IPS DF 6.9 (cell line): ENCODE measurements at places on chromosomes 13 and 19.

DNA sequence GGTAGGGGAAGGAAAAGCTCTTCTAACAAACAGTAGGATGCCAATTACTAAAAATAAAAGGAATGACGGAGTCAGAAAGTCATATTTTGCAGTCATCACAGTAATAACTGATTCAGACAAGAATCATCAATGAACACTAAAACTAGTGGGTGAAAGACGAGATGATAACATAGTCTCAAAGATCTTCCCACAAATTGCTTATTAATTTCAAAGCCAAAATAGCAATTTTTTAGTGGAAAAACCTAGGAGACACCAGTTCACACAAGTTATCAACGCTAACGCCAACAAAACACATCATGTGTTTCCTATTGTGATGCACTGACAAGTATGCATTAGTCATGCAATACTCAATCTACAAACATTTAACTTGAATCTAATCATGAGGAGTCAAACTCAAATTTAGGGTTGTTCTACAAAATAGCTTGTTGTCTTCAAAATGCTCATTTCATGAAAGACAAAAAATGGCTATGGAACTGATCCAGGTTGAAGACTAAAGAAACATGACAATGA is 18.6 kb downstream of the ZNF233 start:
- no peak for DNase-seq

DNA sequence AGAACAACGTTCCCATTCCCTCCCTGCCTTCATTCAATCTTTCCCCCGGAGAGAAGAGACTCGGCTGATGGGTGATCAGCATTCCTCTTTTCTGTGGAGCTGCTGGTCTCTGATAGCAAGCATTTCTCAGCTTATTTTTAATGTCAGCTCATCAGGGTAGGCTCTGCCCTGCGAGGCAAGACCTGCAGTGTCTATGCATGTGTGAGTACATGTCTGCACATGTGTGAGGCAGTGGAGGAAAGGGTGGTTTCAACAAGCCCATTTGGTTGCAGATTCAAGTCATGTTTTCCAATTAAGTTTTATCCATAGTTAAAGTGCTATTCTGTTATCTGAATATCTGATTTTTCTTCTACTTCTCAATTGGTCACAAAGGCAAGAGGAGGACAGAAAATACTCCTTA is 19.5 kb downstream of the SLC10A2 start:
- DNase-seq = no peak

DNA sequence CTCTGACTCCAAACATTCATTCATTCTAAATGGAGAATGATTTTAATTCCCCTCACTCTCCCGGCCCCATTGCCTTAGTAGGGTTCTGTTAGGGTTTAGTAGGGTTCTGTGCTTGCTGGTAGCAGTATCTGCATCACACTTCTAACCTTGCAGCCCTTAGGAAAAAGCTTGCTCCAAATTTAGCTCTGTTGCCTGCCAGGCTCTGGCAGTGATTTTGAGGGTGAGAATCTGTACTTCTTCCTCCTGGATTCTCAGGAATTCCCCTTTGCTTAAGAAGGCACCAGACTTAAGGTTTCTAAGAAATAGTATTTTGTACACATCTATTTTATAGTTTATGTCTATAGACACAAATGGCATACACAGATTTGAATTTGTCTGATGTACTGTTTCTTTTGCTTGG is 14.7 kb downstream of the B3GLCT start:
- DNase-seq = no peak

DNA sequence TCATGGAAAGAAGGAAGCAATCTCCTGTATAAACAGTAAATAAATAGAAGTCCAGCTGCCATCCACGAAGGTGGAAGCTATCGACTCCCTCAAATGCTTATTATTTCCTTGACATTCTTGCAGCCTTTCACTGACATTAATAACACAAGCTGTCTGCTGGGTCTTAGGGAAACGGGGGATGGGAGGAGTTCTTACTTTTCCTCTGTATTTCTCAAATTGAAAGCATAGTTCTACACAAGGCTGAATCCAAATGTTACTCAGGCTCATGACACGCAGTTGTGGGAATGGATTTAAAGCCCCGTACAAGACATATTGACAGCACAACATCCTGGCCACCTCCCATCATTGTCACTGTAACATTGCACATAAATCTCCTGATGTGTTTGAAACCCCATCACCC is 4.0 kb downstream of the SERPINE3 start:
- DNase-seq = no peak

- no peak for DNase-seq
Observed at GRCh38 chr13:24922387-24922744, 158.4 kb downstream of the RNF17 start.
